ENCODE measurements at places on chromosomes 7 and 10.

DNA sequence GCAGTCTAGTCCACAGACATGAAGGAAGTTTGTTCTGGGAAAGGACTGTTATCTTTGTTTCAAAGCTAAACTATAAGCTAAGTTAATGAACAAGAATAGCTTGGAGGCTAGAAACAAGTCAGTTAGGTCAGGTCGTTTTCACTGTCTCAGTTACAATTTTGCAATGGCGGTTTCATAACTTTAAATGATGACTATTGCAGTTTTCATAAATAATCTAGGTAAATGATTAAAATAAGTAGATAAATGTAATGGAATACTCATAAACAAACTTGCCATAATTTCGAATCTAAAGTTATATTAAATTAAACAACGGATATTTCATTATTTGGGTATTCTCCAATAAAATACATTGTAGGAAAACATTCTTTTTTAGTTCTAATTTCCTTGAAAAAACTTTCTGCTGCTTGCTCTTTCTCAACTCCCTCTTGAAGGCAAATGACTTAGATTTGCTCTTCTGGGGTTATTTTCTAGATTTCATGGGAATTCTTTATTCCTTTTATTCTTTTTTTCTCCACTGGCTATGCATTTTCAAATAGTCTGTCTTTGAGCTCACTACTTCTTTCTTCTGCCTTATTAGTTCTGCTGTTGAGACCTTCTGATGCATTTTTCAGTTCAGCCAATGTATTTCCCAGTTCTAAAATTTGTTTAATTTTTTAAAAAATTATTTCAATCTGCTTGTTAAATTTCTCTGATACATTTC, 103.8 kb upstream of the APBB1IP start:
- DNase-seq = no peak

- no peak for DNase-seq
Measured at GRCh38 chr10:74056050-74056818, 58.3 kb downstream of the VCL start.

- DNase-seq = no peak
Measured at GRCh38 chr7:18962031-18962430, 155.4 kb downstream of the TWIST1 start.

- no peak for DNase-seq
Measured at GRCh38 chr7:112996331-112996871, 90.2 kb downstream of the GPR85 start.

DNA sequence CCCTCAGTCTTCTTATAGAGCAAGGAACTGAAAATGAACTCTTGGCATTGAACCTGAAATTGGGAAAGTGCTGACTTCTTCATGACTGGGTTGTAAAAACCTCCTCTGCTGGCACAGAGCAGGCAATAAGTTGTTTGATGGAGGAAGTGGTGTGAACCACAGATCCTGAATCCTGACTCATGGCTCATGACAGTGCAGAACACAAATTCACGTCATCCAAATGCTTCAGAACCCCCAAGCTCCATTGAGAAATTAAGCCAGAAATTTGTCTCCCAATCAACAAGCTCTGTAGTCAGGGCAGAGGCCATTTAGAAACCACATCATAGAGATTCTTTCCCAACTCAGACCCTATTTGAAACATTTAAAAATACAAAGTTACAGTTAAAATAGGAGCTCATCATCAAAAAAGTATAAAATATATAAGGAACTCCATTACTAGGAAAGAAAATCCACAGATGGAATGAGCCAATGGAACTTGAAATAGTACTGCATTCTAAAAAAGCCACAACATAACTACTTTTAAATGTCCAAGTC, 10.3 kb upstream of the STK17A start:
- DNase-seq = peak; percentile 92

GRCh38 chr10:27680691-27681605, 64.7 kb downstream of the MKX start:
- no peak for DNase-seq

DNA sequence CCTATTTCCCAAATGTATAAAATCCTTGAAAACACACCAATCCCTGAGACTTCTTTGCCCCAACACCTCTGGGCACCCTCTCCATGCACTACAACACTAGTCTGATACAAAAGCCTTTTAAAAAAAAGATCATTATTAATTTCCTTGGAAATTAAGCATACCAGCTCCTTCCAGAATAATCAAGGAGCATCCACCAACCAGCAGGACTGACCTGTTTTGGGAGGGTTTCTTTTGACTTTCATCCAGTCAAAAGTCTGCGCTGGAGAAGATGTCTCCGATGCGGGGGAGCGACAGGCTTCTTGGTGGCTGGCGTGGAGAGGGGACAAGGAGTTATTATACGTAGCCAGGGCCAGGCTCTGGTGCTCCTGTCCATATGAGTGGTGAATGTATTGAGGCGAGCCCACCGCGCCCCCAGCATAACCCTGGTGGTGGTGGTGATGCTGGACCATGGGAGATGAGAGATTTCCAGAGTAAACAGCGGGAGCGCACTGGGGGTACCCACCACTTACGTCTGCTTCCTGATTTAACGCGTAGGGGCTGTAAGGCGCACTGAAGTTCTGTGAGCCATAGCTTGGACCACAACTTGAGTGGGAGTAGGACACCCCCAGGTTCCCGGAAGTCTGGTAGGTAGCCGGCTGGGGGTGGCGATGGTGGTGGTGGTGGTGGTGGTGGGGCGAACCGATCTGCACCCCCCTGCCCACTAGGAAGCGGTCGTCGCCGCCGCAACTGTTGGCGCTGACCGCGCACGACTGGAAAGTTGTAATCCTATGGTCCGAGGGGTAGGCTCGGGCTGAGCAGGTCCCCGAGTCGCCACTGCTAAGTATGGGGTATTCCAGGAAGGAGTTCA, 527 bp downstream of the HOXA1 start:
- DNase-seq = no peak

- DNase-seq = no peak
Measured at GRCh38 chr10:26628395-26628794, 69.1 kb upstream of the PDSS1 start.

DNA sequence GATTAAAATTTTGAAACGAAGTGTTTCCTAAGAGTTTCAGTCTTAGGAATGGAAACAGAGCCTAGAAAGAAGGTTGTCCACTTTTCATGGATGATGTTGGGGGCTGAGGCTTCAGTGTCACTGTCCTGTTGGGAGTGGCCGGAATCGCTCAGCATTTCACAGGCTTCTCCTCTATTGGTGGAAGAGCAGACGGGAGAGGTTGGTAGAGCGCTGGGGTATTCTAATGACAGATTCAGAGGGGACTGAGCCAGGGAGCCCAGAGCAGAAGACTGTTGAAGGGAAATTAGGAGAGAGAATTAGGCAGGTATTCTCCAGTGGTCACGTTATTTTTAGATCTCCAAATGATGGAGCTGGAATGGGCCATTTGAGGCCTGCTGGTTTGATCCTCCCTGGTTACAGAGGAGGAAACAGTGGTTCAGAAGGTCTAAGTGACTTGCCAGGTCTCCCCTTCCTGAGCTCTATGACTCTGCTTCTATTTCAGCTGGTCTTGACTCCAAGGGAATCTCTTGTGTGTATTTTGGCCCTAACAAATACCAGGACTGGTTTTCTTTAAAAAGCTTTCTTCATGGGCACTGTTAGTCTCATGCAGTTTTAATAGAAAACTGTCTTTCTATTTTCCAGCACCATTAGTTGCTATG, 35.7 kb upstream of the EEPD1 start:
- no peak for DNase-seq

- DNase-seq = no peak
Measured at GRCh38 chr7:112233048-112233697, 26.7 kb downstream of the ZNF277 start.

GRCh38 chr10:69359148-69359547, 57.6 kb downstream of the TACR2 start:
- peak; percentile 71 for DNase-seq

DNA sequence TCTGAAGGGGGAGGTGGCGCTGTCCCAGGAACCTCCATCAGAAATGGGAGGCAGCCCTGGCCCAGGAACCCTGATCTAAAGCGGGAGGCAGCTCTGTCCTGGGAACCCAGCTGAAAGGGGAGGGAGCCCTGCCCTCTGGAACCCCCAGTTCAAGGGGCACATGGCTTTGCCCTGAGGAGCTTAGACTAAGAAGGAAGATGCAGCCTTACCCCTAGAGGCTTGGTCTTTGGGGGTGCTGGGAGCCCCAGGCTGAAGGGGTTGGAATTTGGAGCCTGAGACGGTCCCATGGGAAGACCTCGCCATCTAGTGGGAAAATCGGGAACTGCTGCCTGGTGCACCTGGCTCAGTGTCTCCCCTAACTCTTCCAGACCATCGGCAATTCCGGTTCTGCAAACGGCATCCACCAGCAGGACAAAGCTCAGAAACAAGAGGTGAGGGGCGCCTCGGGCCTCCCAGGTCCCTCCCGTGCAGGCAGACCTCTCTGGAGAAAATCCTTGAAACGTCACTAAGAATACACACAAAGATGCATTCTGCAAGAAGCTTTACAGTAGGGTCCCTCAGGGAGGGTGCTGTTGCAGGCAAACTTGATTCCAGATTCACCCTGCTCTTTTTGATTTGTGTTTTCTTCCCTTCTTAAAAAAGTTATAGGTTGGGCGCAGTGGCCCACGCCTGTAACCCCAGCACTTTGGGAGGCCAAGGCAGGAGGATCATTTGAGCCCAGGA, 52.4 kb upstream of the GTF2IRD1 start:
- DNase-seq = no peak

DNA sequence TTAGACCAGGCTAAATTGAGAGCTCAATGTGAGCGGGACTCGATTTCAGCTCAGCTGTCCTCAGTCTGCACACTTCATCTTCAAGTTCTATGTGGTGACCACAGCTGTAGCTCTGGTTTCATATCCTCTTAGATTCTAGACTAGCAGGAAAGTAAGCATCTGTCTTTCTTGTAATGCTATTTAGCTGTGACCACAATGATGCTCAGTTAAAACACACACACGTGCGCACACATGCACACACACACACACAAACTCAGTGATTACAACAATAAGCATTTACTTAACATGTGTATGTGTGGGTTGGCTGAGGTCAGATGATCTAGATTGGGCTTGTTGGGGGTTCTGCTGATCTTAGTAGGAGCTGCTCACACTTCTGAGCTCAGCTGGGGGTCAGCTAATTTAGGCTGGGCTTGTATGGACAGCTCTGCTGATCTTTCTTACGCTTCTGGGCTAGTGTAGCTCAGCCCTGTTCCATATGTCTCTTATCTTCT, 82.5 kb downstream of the ZNF365 start:
- DNase-seq = peak; percentile 9

DNA sequence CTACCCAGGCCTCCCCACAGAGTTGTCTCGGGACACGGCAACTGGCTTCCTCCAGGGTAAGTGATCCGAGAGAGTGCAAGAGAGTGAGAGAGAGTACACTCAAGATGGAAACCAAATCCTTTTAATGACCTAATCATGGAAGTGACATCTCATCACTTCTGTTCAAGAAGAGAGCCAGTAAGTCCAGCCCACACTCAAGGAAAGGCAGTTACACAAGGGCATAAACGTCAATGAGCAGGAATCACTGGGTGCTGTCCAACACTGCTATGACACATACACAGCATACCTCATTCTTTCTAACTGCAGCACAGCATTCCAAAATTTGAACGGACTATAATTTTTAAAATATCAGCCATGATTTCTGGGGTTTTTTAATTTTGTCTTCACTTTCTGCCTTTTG, 29.3 kb upstream of the OSBPL3 start:
- DNase-seq = no peak

DNA sequence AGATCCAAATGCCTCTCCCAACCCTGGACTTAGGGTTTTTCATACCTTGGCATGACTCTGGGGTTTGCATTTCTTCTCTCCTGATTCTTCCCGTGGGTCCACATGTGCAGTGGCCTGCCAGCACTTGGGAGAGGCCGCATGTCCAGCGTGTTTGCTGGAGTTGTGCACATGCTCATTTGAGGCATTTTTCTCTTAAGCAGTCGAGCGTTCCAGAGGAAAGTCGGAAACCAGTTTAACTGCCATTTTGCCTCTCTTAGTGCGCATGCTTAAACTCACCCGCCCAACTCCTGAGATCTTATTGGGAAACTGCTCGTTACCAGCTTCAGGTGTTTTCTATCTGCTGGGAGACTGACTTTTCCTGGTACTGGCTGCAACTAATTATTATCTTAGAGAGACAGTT, 888.4 kb upstream of the PHF14 start:
- DNase-seq = no peak

- DNase-seq = no peak
Measured at GRCh38 chr7:134949171-134949570, 37.1 kb upstream of the AGBL3 start.

DNA sequence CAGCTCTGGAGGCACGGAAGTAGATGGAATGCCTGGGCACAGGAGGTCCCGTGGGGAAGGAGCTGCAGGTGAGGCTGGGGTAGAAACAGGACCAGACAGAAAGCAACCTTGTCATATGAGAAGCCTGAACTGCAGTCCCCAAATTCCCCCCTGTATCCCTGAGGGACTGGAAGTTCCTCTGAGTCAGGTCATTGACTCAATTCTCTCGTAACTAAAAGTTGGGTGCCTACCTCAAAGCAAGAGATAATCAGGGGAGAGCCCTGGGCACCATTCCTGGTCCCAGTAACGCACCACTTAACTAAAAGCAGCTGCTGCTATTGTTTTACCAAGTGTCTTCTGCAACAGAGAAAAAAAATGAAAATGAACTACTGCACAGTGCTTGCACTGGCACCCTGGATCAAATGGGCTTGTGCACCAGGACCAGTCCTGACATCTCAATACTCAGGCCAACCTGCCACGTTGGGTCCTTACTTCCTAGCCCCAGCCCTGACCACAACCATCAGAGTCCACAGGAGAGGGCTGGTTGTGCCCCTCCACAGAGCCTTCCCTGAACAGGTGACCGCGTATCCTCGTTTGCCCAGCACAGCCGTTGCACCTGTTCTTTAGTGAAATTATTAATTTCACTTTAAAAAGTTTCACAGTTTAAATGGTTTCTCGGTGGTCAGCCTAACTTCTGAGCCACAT, 79.3 kb downstream of the GRID1 start:
- DNase-seq = no peak

- DNase-seq = no peak
Measured at GRCh38 chr7:35691827-35692307, 3.1 kb downstream of the HERPUD2 start.

GRCh38 chr10:56596257-56596656, 235.2 kb upstream of the ZWINT start:
- DNase-seq = no peak

GRCh38 chr7:72080341-72080766, 331.8 kb downstream of the CALN1 start:
- no peak for DNase-seq

DNA sequence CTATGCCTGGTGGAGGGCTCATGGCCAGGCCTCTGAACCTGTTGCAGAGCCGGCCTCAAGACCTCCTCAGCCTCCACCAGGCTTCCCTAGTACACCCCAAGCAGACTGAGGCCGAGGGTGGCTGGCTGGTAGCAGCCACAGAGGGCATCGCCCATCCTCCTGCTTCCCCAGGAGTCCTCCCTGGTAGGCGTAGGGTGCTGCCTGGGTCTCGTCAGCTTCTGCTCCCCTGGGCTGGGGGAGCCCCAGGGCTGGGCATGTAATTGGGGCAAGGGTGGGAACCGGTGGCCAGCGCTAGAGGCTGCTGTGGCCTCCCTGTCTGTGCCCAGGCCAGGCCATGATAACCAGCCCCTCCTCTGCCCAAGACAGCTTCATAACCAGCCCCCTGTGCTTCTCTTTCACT, 32.6 kb downstream of the TBATA start:
- DNase-seq = no peak
